Activated CD8-positive, alpha-beta memory T cell treated with anti-CD3 and anti-CD28 coated beads, Interleukin-2, amount 10 ng/mL, durations not matched to agents 7 days and 5 days (primary cell): ENCODE measurements at places on chromosomes 6 and 20. TPM values are rescaled to one million over a fixed set of nuclear protein-coding genes. Genes with fewer than 3 reads are reported as not detected.

Gene FOXA2
- not detected for total RNA-seq

Gene VNN1
- not detected for total RNA-seq

Gene MLN
- total RNA-seq = not detected

Gene MRPS18A
- total RNA-seq = 41.0 TPM

Gene PEX7
- 3.5 TPM for total RNA-seq

Gene TP53RK
- total RNA-seq = 14.8 TPM

Gene BPIFA1
- not detected for total RNA-seq

Gene REM1
- total RNA-seq = not detected

Gene ZNF165
- 0.61 TPM for total RNA-seq

Gene PROKR2
- total RNA-seq = not detected

Gene KCTD20
- total RNA-seq = 65.0 TPM

Gene PREX1
- total RNA-seq = 156 TPM

Gene ENPP1
- 0.15 TPM for total RNA-seq

Gene PDYN
- total RNA-seq = not detected
